ENCODE measurements at places on chromosomes 1 and 21.
A peak's percentile ranks its signal among the peaks of the same experiment; 100 is the strongest.

DNA sequence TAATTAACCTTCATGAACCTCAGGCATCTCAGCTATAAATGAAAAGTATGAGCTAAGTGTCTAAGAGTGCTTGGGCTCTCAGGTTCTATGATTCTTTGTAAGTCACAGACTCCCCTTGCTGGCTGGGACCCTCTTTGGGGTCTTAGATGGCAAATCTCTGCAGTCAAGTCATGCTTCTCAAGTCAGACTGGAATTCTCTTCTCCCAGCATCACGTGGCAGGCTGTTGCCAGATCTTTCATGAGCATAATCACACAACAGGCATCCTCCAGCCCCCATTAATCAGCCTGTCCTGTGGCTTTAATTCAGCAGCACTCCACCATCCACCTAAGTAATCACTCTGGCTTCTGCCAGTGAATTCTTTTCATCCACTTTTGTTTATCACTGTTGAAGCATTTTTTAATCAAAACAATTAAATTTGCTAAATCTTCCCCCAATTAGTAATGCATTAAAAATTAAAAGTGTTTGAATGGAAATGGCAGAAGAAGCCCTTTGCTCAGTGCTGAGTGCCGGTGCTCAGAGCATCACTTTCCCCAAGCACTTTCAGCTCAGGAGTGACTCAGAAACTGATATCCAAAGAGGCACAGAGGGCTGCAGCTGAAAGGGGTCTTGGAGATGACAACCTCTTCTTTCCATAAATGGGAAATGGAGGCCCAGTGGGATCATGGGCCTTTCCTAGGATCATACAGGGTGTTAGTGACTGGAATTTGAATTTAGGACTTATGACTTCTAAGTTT lies 50.2 kb downstream of the C8A start:
- DNase-seq = no peak

DNA sequence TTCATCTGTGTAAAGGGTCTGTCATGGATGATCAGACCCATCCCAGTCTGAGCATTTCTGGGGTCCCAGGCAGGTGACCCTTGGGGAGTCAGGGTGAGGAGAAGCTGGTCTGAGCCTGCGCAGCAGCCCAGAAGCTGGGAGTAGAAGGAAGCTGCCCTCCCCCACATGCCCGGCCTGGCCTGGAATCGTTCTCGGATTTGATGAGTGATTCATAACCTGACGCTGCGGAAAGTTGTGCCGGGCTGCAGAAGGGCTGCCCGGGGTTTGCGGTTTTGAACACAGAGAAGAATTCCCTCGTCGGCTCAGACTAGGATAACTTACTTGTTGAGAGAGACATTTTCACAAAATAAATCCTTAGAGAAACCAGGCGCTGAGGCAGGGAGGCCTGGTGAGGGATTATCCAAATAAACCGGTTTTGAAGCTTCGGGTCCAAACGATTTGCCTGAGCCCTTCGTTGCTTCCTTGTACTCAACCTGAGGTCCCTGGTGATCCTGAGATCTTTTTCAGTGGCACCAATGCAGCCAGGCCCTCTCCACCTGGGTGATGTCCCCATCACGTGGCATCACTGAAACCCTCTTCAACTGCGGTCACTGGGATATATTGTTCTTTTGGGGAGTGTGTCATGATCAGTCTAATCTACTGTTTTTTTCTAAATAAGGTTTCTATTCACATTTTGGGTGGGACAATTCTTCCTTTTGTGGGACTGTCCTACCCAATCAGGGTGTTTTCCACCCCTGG lies 29.2 kb downstream of the EPHB2 start:
- DNase-seq = no peak

DNA sequence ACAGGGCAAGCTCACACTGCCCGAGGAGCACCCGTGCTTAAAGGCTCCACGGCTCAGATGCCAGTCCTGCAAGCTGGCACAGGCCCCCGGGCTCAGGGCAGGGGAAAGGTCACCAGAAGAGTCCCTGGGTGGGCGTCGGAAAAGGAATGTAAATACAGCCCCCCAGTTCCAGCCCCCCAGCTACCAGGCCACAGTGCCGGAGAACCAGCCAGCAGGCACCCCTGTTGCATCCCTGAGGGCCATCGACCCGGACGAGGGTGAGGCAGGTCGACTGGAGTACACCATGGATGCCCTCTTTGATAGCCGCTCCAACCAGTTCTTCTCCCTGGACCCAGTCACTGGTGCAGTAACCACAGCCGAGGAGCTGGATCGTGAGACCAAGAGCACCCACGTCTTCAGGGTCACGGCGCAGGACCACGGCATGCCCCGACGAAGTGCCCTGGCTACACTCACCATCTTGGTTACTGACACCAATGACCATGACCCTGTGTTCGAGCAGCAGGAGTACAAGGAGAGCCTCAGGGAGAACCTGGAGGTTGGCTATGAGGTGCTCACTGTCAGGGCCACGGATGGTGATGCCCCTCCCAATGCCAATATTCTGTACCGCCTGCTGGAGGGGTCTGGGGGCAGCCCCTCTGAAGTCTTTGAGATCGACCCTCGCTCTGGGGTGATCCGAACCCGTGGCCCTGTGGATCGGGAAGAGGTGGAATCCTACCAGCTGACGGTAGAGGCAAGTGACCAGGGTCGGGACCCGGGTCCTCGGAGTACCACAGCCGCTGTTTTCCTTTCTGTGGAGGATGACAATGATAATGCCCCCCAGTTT lies 1.3 kb downstream of the CELSR2 start:
- no peak for DNase-seq

- no peak for DNase-seq
Observed at GRCh38 chr1:30791868-30792267, 34.3 kb upstream of the LAPTM5 start.

DNA sequence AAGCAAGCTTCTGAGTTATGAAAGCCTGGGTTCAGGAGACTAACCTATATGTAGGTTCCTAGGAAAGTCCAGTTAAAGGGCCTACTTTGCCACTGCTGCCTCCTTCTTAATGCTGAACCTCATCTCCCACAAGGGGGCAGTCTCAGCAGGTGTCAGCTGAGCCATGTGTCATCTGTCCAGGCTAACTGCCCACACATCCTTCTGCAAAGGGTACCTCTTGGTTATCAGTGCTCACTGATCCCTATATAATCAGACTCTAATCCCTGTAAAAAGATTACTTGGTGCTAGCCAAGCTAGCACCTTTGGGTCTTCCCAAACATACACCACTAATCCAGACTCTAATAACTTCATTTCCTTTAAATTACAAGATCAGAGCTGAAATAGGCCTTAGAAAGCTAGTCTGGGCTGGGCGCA lies 9.0 kb downstream of the PRDX1 start:
- DNase-seq = peak; percentile 31

DNA sequence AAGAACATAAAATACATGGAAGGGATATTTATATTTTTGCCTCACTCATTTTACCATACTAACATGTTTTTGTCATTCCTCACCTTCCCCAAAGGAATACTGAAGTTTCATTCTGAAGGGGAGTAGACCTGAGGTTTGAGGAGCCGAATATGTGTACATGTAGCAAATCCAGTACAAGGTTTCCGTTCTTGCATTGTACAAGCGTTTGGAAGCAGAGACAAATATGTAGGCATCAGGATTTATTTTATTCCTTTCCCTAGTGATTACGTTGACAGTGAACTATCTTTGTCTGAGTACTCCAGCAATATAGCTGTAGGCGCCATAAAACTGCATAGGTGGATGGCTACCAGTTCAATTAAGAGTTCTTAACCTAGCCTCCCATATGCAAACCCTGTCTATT lies 191.5 kb downstream of the NFIA start:
- no peak for DNase-seq

DNA sequence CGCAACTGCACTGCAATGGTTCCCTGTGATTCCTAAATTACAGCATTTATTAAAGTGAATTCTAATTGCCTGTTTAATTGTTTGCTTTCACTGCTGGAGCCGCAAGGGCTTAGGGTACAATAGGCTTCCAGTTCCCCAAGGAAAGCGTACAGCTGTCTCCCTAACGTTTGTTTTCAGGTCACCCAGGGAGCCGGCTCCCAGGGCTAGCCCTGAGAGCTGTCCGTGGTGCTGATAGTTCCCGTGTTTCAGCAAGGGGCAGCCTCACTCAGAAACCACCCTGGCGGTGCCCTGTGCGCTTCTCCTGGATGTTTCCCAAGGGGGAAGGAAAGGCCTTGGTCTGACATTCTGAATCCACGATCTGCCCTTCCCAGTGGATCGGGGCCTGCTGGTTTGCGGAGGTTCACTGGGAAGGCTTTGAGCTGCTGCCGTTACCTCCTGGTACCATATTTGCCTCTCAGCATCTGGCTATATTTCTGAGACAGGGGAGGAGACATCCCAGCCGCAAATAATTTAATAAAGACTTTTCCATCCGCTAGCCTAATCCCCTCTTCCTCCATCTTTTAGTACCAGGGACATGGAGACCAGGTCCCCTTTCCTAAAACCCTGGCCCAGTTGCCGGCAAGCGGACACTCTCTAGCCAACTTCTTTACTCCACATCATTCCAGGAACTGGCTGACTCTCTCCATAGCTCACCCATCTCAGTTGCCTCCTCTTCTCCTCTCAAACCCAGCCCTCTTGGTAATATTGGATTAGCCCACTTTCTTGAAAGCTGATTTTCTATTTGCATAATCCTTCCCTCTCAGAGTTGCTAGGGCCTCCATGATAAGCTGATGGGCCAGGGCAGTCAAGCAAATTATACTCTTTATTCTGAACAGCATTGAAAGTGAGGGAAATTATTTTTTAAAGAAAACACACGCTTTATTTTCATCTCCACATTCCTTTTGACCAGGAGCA lies 149.0 kb downstream of the IGSF21 start:
- peak; percentile 46 for DNase-seq

DNA sequence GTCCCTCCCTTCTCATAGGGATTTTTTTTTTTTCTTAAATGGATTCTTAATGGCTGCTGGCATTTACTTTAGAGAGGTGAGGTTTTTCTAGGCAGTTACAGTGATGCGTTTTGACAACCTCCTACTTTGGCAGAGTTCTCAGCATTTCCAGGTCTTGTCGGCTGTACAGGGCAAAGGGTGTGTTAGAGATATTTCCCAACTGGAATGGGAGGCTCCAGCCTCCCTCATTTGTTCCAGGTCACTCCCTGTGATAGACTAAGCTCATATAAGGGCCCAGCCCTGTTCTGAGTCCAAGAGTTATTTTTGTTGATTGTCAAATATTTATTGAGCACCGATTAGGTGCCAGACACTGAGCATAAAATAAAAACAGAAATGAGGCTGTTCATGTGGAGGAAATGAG lies 7.6 kb upstream of the XKR8 start:
- DNase-seq = no peak

DNA sequence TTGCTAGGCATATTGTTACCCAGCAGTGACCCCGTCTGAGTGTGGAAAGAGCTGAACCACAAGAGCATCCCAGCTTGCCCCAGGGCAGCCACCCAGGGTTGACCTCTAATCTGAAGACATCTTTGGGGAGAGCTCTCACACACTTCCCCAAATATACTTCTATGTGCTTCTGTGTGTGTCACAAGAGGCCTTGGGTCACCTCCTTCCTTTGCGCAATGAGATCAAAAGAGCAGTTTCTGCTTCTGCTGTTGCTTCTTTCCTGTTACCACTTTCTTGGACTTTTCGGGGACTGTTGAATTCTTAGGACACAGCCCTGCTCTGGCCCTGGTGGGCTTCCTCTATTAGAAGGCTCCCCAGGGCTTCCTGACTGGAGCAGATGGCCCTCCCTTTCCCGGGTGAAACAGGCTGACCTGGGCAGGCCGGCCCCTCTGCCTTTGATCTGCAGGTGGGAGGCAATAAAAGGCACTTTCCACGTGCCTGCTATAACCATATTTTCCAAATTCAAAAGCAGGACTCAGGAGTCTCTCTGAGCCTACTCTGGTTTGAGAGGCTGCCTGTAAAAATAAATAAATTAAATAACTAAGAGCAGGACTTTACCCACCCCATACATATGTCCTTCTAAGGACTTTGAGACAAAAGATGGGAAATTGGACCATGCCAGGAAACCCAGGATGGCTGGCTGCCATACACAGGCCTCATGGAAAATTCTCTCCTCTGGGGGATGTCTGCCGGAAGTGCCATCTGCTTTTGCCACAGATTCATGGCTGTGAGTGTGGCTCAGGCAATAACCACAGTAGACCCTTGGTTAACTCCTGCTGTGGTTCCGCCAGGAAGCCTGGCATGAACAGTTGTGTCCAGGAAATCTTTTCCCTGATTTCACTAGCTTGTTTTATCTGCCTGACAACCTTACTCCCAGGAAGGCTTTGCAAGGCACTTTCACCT lies 28.3 kb upstream of the RCSD1 start:
- no peak for DNase-seq

GRCh38 chr1:40985875-40986274 lies 6.4 kb downstream of the CTPS1 start:
- no peak for DNase-seq

- DNase-seq = peak; percentile 62
Observed at GRCh38 chr1:235675152-235675890, 25.7 kb upstream of the GNG4 start.

DNA sequence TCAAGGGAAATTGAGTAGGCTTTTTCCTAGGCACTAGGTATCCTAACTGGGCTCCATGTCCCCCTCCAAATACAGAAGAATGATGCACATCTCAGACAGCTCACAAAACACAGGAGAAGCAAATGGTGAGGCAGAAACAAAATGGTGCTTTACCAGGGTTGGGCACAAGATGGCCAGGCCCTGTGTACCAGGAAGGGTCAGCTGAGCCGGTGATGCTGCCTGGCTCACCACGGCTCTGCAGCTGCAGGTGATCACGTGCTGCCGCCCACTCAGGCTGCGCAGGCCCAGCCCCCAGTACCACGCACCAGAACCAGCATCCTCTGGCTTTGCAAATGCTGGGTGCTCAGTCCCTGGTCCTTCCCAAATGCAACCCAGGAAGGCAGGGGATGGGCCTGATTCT lies 993 bp upstream of the DSCAM start:
- DNase-seq = no peak

- DNase-seq = no peak
Observed at GRCh38 chr1:193419295-193419694, 232.9 kb upstream of the B3GALT2 start.
